Osteoblast (primary cell): ENCODE measurements at places on chromosomes 12 and 14. TPM values are rescaled to one million over a fixed set of nuclear protein-coding genes. Genes with fewer than 3 reads are reported as not detected.

Gene SLC17A8
- not detected in 2 replicates for total RNA-seq

DNA sequence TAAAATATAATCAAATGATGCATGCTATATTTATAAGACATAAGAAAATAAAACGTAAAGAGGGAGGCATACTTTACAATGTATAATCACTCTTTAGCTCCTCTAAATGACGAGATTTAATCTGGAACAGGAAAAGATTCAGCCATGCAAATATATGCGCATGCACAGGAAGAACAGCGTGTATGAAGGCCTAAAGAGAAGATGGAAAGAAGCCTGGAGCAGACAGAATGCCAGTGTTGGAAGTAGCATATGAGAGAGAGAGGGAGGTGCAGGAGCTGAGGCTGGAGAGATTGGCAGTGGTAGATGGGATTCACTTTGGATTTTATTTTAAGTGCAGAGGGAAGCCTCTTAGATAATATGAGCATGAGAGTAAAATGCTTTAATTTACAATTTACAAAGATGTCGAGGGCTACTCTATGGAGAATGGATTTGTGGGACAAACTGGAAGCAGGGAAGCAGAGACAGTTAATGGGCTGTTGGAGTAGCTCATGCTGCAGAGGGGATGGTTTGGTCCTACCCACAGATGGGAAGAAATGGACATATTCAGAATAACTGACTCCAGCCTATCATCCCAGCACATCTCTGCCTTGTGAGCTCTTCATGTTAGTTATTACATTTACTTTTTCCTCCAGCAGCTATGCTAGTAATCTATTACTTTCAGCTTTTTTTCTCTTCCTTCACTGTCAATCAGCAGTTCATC is 411.1 kb downstream of the TMTC2 start:
- DNase-seq = no peak

DNA sequence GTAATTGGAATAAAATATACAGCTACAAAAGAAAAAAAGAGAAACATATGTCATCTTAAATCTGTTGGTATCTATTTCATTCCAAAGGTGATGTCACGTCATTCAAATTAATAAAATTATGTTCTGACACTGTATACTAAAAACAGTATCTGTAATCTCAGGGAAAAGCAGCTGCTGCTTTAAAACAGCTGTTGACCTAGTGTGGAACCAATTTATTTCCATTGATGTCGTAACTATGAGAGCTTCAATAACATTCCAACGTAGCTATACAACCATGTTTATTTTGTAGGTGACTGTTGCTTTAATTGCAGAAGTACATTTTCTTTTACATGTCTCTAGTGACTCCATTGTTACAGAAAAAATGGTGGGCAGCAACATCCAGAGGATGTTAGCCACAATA is 571.7 kb downstream of the RPS29 start:
- DNase-seq = no peak

Gene BICDL1
- not detected in 2 replicates for total RNA-seq

DNA sequence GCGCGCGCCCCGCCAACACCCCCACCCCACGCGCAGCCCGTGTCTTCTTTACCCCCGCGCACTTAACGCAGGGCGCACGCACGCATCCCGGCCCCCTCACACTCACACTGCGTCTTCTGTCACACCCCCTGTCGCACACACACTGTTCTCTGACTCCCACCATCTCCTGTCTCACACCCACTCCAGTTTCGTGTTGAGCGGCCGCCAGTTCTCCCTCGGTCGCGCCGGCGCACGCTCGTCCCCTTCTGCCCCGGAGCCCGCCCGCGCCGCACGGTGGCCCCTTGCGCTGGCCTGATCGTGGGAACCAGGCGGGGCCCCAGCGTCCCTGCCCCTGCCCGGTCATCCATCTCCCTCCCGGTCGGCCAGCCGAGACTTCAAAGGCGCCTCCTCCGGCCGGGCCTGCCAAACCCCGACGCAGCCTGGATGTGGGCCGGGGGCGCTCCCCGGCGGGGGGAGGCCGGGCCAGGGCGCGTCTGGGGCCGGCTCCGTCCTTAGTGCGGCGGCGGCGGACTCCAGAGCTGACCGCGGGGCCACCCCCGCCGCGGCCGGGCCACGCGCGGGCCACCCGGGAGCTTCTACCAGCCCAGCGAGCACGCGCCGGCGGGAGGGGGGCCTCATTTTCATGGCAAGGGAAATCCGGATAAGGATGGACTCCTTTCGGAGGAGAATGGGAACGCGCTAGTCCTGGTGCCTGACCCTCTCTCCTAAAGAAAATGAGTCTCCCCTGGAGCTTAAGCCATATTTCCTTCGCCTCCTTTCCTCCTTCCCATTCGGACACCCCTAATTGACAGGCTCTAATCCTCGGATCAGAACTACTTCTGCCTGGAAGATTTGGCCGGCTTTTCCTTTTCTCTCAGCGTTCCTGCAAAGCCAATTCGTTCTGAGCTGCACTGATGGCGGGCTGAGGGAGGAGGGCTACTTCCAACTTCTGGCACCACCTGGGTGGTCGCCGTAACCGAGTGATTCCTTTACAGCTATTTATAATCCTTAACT is 82.0 kb upstream of the HMGA2 start:
- DNase-seq = peak; percentile 97

DNA sequence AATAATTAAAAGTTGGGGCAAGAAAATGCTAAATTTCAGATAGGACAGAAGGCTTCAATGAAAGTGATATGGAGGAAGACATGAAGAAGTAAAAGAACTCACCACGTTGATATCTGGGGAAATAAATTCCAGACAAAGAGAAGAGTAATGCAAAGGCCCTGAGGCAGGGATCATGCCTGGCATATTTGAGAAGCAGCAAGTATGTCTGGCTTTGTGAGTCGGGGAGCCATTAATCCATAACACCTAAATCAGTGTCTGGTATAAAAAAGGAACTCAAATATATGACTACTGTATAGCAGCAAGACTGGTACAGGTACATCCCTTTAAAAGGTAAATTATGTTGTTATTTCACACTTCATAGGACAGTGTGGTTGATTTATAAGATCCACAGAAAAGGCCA is 16.4 kb downstream of the BAZ1A start:
- DNase-seq = no peak

Gene RD3L
- total RNA-seq = not detected in 2 replicates

Gene SLC25A47
- not detected in 2 replicates for total RNA-seq

Gene P2RX2
- not detected in 2 replicates for total RNA-seq

Gene LDHB
- total RNA-seq = 382 and 422 TPM in 2 replicates

- DNase-seq = no peak
These were observed 32.0 kb downstream of the DAO start for GRCh38 chr12:108911915-108912314.

Gene HVCN1
- total RNA-seq = 2.1 and 2.9 TPM in 2 replicates

DNA sequence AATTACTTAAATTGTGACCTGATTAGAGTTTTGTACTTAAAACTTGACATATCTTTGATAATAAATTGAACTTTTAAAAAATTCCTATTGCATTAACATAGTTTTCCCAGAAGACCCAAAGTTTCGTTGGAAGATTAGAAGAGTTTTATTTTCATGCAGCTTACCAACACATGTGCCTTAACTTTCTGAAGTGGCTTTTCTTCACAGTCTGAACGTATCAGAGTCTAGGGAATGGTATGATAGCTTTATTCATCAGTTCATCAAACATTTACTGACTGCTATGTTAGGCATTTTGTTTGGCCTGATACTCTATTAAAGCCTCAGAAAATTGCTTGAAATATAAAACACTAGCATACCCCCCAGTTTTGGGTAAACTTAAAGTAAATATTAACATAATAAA is 65.2 kb downstream of the MARK3 start:
- no peak for DNase-seq

DNA sequence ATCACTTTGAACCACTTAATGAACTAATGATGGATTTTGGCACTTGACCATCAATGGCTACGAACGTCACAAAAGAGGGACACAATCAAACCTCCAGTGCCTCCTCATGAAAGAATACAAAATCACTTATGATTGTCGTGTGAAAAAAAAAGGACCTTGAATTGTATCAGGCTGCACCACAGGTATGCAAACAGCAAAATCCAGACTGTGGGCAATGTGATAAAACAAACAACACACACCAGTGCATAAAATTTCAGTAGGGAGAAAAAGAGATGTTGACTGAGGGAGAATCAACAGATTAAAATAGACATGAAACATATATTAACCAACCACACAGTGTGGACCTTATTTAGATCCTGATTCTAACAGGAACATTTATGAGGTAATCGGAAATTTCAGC is 2.6 kb downstream of the TSPAN8 start:
- DNase-seq = no peak

DNA sequence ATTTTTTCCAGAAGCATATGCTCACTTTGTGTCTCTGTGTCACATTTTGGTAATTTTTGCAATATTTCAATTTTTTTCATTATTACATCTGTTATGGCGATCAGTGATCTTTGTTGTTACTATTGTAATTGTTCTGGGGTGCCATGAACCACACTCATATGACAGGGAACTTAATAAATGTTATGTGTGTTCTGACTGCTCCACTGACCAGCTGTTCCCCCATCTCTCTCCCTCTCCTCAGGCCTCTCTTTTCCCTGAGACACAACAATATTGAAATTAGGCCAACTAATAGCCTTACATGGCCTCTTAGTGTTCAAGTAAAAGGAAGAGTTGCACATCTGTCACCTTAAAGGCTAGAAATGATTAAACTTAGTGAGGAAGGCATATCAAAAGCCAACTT is 46.0 kb downstream of the SCN8A start:
- no peak for DNase-seq

Gene KRT79
- not detected in 2 replicates for total RNA-seq

DNA sequence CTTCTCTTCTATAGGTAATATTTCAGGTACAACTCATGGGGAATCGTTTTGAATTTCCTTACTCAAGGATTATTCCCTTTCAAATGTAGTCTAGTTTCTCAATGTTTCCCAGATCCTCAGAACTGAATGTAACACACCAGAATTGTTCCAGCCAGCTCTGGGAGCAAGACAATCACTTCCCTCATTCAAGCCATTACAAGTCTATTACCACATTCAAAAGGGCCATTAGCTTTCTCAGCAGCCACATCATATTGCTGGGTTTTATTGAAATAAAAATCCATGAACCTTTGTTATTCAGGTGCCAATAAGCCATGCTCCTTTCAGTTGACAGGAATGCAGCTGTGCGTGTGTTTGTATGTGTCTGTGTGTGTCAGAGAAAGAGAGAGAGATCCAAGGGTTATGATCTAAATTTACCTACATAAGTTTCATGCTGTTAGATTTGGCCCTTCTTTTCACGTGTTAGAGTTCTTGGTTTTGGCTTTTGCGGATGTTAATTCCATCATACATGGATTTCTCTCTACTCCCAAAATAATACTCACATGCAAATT is 357.7 kb downstream of the BCAT1 start:
- DNase-seq = no peak

DNA sequence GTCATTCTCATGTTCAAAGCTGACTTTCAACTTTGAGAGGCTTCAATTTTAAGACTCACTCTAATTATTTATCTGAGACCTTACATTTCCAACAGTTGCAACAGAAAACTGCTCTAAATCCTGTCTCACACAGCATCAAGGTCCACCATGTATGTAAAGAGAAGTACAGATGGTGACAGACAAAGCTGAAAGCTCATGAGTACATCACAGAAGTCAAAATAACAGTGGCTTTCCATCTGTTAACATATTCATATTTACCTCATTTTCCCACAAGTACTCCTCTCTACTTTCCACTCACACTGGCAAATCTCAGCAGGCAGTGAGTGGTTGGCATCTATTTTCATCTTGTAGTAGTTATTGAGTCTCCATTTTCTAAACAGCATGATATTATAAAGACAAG is 192.0 kb downstream of the MDGA2 start:
- DNase-seq = no peak

DNA sequence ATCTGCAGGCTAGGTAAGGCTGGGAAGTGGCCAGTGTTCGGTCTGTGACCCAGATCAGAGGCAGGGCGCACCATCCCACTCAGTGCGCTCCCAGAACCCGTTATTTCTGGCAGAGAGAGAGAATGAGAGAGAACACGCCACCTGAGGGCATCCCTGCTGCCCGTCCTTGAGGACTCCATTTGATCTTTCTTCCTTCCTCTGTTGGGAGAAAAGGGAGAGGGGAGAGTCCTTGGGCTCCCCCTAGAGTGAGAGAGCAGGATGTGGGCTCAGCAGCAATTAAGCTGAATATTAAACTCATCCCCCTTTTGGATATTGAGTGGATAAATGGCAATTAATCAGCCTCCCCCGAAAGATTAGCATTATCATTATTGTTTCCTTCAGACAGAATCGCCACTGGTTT is 70.6 kb downstream of the IFT43 start:
- no peak for DNase-seq

DNA sequence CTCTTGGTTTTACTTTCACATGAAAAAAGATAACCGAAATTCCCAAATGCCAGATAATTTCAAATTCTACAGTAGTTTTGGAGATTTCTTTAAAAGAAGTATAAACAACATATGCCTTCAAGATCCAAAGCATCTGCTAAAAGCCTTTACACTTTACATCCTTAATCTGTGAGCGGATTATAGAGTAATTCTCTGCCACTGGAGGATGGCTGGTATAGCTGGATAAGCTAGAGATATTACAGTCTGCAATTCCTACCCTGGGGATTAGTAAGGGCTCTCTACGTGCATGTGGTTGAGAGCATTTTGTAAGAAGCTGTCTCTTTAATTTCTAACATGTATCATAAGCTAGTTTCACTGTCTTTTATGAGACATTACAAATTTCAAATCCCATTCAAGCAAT is 240.3 kb upstream of the HMGA2 start:
- no peak for DNase-seq
